ENCODE measurements at places on chromosomes 13 and 19.

GRCh38 chr13:106961216-106961615 lies 393.3 kb upstream of the ARGLU1 start:
- no peak for DNase-seq

DNA sequence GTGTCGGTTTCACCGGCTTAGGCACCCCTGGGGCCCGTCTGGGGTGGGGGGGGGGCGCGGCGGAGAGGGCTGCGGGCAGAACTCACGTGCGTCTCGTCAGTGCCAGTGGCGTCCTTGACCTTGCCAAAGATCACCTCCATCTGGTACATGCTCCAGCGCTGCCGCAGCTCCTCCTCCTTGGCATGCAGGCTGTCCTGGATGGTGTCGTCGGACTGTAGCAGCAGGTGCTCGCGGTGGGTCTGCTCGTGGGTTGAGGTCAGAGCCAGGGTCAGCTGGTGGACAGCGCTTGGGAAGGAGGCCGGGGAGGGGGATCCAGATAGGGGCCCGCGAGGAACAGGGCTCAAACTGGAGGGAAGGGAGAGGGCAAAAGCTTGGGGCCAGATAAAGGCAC lies 4.7 kb upstream of the RGL3 start:
- no peak for DNase-seq

DNA sequence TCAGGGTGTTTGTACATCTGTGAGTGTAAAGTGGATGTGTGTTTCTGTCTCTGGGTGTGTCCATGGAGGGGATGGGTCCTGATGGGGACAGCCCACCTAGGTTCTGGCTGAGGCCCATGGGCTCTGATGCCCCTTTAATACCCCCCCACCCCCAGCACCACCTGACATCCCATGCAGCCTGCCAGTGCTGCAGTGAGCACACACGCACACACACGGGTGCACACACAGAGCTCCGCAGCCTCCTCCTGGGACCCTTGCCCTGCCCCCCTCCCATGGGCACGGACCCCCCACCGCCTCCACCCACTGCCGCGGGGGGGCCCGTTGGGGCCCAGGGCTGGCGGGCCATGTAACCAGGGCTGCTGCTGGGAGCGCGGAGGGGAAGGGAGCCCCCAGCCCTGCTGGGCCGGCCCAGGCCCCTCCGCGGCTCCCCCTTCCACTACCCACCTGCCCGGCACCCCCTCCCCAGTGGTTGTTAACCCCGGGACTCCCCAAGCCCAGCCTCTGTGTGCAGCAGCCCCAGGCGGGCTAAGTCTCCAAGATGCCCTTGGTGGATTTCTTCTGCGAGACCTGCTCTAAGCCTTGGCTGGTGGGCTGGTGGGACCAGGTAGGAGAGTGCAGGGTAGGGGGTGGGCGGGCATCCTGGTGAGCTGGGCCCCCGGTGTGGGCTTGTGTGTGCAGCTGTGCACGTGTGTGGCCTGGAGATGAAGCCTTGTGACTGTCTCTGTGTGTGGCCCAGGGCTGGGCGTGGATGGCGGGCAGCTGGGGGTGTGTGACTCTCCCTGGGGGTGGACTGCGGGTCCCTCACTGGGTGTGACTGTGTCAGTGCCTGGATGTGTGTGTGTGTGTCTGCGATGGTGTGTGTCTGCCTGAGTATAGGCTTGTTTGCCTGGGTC lies 32.6 kb downstream of the PDE4A start:
- no peak for DNase-seq

GRCh38 chr19:453606-454005 lies 7.2 kb downstream of the SHC2 start:
- no peak for DNase-seq

DNA sequence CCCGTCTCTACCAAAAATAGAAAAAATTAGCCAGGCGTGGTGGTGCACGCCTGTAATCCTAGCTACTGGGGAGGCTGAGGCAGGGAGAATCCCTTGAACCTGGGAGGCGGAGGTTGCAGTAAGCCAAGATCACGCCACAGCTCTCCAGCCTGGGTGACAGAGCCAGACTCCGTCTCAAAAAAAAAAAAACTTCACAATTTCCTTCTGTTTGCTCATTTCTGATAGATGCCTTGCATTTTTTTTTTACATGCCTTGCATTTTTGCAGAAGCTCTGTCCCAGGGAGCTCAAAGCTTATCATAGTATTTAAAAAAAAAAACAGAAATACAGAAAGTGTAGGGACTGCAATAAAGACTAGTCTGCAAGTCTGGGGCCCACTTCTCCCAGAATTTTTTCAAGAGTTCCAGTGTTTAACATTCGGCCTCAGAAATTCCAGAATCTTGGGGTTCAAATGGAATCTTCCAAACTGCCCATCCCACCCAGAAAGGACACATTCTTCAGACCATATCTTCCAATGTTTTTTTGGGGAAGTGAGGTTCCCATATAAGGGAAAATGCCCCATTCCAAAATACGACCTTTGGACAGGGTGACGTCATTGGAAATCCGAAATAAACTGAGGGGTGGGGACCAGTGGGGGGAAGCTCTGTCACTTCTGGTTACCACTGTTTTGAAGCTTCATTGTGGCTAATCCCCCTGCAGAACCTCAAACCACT lies 17.2 kb upstream of the RAB8A start:
- no peak for DNase-seq

GRCh38 chr13:67369895-67370660 lies 139.9 kb upstream of the PCDH9 start:
- DNase-seq: no peak

DNA sequence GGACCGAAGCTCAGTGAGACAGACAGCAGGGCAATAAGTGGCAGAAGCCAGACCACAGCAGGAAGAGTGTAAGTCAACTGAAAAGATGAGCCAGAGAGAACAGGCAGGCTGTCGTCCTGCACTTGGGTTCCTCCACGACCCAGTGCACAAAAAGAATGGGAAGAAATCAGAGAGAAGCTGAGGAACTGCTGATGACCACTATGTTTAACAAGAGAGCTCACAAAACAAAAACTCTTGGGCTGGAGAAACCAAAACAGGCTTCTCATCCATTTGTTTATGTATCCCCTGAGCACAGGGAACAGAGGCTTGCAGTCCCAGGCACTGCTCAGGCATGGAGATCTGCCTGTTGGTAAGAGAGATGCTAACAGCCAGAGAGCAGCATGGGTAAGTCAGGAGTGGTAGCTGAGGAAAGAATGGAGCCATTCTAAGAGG lies 14.0 kb downstream of the AKAP8L start:
- DNase-seq: no peak

DNA sequence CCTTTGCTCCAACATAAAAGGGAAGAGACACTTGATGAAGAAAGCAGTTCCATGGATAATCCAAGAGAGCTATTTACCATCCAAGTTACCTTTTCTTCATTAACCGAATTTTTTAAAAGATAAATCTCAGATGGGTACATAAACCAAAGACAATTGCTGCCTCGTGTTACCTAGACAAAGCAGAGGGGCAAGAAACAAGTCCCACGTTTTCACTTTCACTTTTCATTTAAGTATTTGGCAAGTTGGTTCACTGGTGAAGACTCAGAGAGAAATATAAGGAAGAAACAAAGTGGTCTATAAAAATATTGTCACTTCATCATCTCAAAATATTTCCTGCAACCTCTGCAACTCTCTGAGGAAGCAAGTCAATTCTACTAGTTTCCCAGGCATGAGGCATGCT lies 446.1 kb downstream of the FGF14 start:
- no peak for DNase-seq

- DNase-seq: no peak
These were observed 41.5 kb downstream of the PDS5B start for GRCh38 chr13:32627793-32628192.

DNA sequence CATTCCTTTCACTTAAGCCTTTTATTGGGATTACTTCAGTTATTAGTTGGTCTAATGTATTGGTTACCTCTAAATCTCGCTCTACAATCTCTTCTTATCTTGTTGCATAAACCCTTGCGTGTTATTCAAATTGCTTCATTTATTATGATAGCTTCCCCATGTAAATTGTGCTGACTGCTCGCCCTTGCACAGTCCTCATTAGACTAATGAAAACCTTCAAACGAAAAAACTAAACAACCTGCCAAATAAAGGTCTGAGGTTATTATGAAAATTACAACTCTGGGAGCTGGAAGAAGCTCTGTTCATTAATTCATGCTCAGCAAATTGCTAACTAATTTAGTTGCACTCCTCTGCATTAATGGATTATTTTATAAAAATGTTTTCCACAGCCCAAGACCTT lies 320.1 kb downstream of the DACH1 start:
- no peak for DNase-seq

- no peak for DNase-seq
These were observed 2.9 kb downstream of the SLC7A9 start for GRCh38 chr19:32866564-32867265.

DNA sequence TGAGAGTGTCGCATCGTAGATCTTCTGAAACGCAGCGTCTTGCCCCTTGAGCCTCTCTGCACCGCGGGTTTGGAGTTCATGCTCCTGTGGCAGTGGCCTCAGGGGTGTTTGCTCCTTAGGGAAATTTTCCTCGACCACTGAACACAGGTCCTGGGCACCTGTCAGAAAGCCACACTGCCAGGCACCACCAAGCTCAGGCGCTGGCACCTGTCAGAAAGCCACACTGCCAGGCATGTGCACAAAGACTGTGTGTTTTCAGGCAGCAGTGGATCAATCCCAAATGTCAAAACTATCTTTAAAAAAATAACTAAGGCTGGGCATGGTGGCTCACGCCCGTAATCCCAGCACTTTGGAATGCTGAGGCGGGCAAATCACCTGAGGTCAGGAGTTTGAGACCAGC lies 87.1 kb downstream of the ATP11A start:
- no peak for DNase-seq

GRCh38 chr13:32267836-32268439 lies 47.2 kb downstream of the ZAR1L start:
- DNase-seq: no peak

GRCh38 chr13:75566658-75567057 lies 17.1 kb downstream of the UCHL3 start:
- DNase-seq: no peak

DNA sequence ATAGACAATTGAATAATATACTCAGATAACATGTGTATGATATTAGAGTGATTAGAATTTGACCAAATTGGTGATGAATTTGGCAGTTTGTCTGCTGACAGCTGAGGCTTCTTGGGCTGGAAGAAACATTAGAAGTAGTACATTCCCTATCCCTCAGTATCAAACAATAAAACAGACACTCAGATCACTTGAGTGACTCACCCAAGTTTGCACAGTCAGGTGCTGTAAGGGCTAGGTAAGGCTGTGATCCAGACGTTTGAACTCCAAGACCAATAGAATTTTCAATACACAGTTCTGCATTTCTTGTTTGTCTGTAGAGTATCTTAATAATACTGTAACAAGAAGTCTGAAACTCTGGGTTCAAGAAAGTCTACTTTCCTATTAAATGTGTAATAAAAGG lies 223.5 kb downstream of the POSTN start:
- DNase-seq: no peak

DNA sequence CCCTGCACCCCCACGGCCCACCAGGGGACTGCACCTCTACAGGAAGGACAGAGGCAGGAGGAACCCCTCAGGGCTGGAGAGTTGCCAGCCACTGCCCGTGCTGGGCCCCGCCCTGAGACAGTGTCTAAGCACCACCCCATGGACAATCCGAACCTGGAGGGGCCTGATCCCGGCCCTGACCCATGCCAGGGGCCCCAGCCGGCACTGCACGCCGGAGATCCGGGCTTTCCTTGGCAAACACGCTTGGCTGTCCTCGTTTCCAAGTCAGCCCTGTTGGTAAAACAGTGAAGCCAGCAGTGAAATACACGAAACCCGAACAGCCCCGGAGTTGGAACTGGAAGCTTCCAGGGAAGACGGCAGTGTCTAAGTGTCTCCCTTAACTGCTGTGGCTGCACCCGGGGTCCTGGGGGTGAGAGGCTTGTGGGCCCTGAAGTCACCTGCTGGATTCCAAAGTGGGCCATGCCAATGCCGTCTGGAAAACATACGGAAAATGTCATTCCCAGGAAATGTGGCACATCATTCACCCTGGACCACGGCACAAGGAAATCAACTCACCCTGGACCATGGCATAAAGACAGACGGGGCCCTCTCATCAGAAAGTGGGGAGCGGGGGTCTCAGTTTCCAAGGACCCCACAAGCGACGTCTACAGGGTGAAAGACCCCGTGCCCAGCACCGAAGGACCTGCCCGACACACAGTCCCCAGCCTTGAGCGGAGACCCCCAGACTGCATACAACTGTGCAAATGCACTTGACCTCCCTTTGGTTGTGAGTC lies 30.9 kb downstream of the RASA3 start:
- DNase-seq: no peak

GRCh38 chr19:57321116-57321515 lies 844 bp downstream of the ZNF543 start:
- no peak for DNase-seq

DNA sequence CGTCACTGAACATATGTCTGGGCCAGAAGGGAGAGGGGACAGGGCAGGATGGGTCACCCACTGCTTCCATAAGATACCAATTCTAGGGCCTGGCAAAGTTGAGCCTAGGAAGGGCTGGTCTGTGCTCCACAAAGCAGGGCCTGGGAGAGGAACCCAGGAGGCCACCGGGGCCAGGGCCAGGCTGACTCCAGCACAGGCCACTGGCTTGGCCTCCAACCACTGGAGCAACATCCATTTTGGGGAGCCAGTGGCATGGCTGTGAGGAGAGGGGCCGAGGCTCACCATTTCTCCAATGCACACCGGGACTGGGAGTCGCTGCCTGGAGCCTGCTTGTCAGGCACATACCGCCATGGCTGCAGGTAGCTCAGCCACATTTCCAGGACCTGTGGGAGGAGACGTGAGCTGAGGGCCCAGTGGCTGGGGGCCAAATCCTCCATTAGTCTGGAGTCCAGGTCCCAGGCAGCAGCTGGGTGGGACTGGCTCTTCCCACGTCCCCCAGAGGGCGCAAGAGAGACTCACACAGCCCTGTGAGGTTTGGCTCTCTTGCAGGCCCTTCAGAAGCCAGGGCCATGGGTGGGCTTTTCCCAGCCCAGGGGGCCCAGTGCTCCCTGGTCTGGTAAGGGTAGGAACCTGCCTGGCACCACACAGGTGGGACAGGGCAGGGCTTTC lies 27.7 kb downstream of the TUBA3C start:
- no peak for DNase-seq

GRCh38 chr13:98371516-98372023 lies 194.5 kb upstream of the RNF113B start:
- no peak for DNase-seq

GRCh38 chr19:41847351-41848105 lies 2.7 kb downstream of the DMRTC2 start:
- DNase-seq: no peak

- DNase-seq: no peak
These were observed 37.1 kb downstream of the DZIP1 start for GRCh38 chr13:95607366-95607765.

DNA sequence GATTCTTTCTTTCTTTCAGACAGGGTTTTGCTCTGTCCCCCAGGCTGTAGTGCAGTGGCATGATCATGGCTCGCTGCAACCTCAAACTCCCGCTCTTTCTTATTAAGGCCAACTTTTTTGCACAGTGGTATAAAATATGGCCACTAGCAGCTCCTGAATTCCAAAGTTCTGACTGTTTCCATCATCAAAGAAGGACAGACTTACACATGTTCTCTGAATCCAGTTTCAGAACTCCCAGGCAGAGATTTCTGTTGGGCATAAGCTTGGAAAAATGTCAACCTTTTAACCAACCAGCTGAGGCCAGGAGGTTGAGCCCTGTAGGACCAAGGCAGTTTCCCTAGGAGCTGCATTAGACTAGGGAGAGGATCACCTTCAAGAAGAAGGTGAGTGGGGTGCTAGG lies 184.1 kb downstream of the HS6ST3 start:
- no peak for DNase-seq

Data from HS-5 (cell line).